ENCODE measurements at places on chromosomes 2 and 18. TPM values are rescaled to one million over a fixed set of nuclear protein-coding genes. Genes with fewer than 3 reads are reported as not detected.

GRCh38 chr2:137857881-137858280 lies 106.4 kb upstream of the HNMT start:
- no peak for DNase-seq

DNA sequence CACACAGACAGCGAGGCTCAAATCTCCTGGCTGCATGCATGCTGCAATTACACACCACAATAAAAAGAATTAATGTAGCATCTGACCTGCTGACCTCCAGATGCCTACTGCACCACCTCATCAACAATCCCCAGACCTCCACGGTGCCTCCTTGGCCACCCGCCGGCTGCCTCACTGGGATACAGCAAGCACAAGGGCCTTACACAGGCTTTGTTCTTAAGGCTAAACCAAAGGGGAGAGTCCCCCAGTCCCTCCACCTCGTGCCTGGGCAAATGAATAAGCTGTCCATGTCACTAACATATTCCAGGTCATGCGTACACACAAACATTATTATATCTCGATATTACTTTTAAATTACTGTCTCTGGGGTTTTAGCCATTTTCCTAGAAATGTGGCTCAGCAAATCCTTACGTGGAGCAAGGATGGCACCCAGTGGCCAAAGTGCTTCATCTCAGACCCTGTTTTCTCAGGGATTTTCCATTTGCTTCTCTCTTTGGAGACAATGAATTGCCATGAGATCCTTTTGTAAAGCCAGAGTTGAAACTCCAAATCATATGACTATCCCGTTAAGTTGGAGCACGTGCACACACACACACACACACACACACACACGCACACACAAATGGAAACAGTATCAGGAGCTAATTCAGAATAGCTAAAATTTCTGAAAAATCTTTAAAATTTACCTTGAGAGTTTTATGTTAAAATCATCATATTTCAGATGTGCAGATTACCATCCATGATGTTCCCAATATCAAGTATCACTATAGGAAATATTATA lies 313.8 kb downstream of the PDE11A start:
- DNase-seq, result peak; percentile 58

DNA sequence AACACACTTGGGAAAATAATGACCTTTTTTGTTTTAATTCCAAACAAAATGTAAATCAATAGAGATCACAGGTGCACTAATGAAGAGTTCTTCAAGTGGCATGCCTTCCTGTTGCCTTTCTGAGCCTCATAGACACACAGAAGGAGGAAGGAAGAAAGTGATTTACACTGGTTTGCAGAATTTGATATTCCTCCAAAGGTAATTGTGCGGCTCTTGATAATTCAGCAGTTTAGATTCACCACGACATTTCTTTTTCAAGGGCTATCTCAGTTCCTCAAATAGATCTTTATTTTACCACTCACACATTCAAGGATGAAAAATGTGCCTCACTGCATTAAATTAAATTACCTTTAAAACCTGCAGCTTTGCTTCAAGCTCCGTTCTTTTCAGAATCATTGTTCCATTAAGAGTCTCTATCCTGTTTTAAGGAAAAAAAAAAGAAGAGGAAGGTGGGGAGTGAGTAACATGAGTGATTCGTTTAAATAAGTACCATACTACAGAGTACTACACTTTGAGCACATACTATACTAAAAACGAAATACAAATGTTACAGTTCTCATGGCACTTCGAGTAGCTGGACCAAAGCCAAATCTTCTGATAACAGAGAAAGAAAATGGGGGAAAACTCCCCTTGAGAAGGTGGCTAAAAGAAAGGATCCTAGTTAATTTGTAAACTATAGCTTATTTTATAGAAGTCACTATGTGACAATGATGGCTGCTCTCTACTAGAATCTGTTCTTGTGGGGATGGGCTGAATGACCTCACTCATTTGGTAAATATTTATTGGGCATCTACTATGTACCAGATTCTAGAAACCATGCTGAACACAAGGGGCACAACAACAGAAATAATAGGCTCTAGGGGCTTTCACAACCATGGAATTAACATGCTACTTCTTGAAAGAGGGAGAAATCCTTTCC lies 16.6 kb downstream of the CYTIP start:
- DNase-seq, result no peak

DNA sequence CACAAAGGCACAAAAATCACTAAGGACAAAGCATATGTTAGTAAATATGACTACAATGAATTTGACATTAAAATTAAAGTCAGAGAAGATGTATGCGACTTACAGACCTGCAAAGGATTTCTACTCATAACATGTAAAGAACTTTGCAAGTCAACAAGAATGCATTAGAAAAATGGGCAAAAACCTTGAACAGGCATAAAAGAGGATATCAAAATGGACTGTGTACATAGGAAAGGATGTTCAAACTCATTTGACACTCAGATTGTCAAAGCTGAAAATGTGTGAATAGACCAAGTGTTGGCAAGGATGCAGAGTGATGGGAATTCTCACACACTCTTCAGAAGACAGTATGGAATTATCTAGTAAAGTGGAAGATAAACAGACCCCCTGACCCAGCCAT lies 94.9 kb downstream of the MYOM1 start:
- no peak for DNase-seq

DNA sequence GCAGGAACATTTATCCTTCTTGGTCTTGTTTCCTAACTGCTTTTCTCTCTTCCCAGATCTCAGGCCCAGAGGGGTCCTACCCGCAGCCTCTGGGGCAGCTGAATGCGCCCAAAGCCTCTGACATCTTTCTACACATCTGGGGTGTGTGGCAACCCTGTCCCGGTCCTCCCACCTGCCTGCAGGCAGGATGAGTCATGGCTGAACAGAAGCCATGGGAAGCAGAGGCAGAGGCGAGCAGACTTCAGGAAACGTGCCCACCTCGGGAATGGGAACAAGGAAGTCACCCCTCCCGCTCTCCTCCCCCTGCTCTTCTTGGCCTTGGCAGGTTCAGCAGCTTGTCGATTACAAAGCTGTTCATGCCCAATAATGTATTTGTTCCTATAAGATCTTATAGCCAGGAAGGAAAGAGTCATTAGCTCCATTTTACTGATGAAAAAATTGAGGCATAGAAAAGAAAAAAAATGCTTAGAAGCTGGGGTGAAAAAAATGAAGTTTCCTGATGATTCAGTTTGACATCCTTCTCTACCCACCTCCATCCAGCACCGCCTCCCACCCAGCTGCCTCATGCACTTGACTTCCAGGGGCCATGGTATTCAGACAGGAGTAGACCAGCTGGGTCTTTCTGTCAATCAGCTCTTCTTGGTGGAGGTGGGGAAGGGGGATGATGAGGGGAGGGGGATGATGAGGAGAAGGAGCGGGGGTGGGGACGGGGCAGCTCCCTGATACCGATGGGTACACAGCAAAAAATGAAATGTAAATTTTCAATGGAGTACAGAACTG lies 10.4 kb upstream of the KCNF1 start:
- no peak for DNase-seq

DNA sequence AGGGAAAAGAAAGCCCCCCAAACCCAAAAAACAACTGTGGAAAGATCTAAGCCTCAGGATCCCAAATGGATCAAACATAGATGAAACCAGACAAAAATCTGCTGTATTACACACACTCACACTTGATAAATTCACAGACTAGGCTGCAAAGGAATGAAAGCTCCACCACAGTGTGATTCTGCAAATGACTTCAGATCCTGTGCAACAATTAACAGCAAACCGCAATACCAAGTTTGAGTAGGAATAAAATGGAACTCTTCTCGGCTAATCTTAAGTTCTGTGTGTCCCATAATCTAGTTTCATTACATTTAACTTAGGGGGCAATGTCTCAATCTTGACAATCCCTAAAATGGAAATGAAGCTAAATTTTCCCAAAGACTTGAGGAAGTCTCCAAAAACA lies 11.9 kb downstream of the CLK1 start:
- no peak for DNase-seq

DNA sequence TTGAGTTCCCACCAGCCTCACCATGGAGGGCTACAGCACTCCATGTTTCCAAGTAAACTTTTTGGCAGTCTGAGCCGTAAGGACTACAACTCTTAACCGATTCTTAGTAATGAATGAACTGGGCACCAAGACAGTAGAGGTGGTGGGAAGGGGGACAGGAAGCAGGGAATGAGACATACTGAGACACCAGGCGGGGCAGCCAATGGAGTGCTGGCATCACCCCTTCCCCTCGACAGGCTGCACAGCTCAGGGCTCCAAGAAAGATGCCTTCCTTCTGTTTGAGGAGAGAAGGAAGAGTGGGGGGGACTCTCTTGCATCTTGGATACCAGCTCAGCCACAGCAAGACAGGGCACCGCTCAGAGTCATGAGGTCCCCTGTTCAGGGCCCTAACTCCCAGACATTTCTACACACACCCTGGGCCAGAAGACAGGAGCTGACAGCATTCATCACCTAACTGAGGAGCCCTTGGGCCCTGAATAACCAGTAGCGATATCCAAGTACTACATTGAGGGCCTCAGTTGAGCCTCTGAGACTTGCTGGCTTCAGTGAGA lies 45.2 kb downstream of the USP34 start:
- no peak for DNase-seq

- no peak for DNase-seq
These were observed 117.9 kb downstream of the ETAA1 start for GRCh38 chr2:67515056-67515455.

- no peak for DNase-seq
These were observed at the start of gene UCN for GRCh38 chr2:27308359-27308881. Gene UCN (minus strand): TSS chr2:27308445. CDS start chr2:27307895, 550 bp downstream.

DNA sequence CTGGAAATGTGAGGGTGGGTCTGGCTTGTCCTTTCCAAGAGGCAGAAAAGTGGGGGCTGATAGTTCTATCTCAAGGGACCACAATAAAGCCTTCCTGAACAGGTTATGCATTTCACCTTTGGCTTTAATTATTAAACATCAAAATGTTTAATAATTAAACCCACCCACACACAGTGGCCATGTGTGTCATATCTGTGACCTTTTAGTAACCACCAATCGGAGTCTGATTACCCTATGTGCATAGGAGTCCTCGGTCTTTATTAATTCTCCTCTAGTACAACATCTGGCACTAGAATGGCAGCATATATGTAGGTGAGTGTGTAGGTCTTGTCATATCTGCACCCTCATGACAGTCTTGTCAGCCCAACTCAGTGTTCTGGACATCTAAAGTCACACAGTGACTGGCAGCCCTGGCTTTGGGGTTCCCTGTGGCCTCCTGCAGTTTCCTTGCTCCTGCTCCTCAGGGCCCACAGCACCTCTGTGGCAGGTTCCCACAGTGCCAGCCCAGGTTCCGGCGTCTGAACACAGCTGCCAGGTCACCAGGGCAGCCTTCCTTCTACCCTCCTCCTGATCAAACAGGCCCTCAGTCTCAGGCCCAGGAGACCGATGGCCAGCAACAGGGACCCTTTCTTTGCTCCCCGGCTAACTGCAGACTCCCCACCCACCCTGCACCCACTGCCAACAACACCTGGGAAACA lies 100.9 kb downstream of the MTCL1 start:
- DNase-seq, result no peak

DNA sequence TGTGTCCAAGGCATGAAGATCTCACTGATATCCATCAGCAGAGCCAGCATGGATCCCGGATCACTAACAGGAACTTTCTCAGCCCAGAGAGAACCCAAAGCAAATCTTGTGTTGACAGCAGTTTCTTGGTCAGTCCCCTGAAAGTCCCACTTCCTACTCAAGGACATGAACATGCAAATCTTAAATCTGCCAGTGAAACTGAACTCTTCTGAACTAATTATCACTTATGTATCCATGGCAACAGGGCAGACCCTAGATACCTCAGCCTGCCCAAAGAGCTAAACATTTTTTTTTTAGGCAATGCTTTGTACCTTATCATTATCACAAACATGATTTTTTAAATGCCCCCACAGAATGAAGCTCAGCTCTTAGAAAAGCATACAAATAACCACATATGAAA lies 127.8 kb upstream of the DDX18 start:
- no peak for DNase-seq

DNA sequence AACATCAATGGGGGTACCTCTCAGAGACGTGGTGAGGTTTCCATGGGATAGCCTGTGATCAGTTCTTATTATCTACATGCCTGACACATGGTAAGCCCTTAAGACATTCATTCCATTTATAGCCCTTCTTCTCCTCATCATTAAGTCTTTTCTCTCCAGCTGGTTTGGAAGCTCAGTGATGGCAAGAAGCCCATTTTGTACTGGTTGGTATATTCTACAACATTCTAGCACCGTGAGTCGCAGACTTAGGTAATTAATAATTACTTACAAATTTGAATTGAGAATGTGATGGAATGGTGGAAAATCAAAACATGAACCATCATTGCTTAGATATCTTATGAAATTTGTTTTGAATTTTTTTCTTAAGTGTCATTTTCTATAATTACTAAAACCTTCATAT lies 472.6 kb downstream of the DLGAP1 start:
- DNase-seq, result no peak

DNA sequence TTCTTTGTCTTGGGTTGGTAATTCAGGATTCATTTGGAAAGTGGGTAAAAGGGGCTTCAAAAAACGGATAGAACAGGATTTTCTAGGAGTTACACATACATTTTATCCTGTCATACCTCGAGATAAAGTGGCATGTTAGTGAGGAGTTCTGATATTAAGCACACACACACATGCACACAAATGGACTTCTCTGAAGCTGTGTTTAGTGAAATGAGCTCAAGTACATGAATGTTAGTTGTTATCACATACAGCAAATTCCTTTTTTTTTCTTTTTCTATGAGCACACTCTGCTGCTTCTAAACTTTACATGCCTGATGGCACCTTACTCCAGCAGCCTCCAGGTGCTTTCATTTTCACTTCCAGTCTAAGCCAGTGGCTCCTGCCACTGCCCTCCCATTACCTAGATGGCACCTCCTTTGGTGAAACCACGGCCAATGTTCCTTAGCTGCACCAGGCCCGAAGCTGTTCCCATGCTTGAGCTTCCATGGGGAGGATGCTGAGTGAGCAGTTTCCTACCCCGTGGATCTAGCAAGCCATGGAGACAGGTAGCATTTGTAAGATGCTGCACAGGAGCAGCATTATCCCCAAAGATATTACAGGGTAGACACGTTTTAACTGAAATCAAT lies 49.7 kb downstream of the STAT1 start:
- no peak for DNase-seq

- no peak for DNase-seq
These were observed 146.0 kb upstream of the MAP3K20 start for GRCh38 chr2:172929644-172930043.

- no peak for DNase-seq
These were observed 113.4 kb upstream of the PDE1A start for GRCh38 chr2:182540252-182540651.

- DNase-seq, result no peak
These were observed 126.7 kb upstream of the CYP26B1 start for GRCh38 chr2:72274380-72274797.

DNA sequence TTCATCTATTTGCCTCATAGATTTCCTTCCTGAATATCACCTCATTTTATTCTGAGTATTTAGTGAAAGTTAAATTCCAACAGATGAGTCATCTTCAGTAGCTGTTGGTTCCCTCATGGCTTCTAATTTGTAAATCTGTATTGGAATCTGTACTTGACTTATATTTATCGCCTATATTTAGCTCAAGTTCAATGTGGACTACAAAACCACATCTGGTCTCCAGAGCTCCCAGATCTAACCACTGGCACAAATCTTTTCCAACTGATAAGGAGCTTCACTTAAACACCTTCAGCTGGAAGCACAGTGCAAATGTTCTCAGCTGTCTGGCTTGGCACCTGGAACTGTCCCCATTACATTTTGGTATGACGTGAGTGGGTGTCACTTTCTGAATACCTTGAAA lies 82.8 kb upstream of the DSEL start:
- no peak for DNase-seq

The NT5DC4 gene
- total RNA-seq, result not detected

The DAW1 gene
- total RNA-seq, result 2.5 TPM

The ALPP gene
- total RNA-seq, result 0.62 TPM

The LINC00305 gene
- total RNA-seq, result not detected

The CD8B2 gene
- 0.07 TPM for total RNA-seq

The CAPN14 gene
- not detected for total RNA-seq

The ABCG8 gene
- not detected for total RNA-seq

All from uterus (tissue), 4 donors.